ENCODE measurements at places on chromosomes 4 and X.

GRCh38 chr4:81467672-81467964 lies 4.1 kb downstream of the RASGEF1B start:
- peaks cover 2% of the 10 kb centered on the region for H3K36me3 ChIP-seq
- peaks cover 62% of the 10 kb centered on the region for H3K4me1 ChIP-seq
- DNase-seq: no peak
- no peaks in the 10 kb centered on the region for H3K27me3 ChIP-seq

DNA sequence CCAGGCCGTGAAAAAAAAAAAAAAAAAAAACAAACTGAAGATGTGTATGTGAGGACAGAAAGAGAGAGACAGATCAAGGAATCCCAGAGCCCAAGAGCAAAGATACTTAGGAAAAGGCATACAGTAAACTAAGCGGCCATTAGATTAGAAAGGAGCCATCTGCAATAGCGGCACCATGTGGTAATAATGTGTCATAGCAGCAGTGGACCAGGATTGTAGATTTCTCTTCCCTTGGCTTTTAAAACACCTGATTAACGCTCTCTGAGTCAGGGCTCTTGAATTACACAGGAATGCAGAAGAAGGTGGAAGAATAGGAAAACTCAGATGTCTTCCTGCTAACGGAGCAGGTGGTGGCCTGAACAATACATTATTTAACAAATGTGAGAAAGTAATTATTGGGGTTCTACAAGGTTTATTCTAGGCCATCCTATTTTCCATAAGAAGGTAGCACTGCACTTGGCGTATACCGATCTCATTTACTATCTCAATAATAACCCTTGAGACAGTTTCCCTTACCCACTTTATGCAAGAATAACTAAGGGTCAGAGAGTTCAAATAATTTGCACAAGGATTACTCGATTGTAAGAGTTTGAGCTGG lies 182.7 kb downstream of the KCNIP4 start:
- peak; percentile 16 for DNase-seq
- no peaks in the 10 kb centered on the region for H3K36me3 ChIP-seq
- H3K4me1 ChIP-seq: peaks cover 4% of the 10 kb centered on the region
- no peak overlapping the region for H3K27ac ChIP-seq
- H3K27me3 ChIP-seq: no peaks in the 10 kb centered on the region

GRCh38 chr4:147933316-147933715 lies 201.4 kb downstream of the ARHGAP10 start:
- DNase-seq: no peak
- no peaks in the 10 kb centered on the region for H3K27me3 ChIP-seq
- H3K27ac ChIP-seq: no peak overlapping the region

DNA sequence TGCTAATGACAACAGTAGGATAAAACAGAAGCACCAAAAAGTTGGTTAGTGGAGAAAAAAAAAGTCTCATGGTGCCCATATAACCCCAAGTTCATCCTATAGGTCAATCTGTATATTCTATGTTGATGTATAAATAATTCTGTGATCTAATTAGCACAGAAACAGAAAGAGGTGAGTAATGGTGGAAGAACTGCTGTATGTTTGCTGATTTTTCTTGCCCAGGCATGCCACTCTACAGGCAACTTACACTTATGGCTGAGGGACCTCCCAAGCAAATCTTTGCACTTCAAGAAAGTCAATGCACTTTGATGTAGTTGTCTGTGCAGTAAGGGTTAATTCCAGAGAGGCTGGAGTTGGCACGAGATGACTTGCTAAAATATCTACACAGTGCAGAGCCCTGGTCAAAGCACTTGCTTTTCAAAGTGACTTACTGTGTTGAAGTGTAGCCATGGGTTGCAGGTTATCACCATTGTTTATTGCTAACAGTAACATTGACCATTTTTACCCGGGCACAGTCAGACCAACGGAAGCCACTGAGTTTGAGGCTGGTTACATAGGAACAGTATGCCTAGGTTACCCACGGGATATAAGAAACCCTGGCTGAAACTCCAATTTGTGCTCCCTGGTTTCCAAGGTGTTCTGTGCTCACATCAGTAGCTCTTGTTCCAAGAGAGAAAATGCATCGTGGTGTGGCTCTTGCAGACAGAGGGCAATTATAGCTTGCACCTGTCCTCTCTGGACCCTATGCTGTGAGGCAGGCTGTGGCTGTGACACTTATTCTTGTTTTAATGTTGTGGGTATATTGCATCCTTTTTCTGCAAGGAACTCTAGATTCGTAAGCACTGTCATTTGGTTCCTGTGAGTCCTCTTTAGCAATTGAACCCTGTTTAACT lies 141.3 kb upstream of the FTHL17 start:
- DNase-seq: no peak
- no peaks in the 10 kb centered on the region for H3K27me3 ChIP-seq
- no peak overlapping the region for H3K4me3 ChIP-seq
- H3K4me1 ChIP-seq: peaks cover 2% of the 10 kb centered on the region

DNA sequence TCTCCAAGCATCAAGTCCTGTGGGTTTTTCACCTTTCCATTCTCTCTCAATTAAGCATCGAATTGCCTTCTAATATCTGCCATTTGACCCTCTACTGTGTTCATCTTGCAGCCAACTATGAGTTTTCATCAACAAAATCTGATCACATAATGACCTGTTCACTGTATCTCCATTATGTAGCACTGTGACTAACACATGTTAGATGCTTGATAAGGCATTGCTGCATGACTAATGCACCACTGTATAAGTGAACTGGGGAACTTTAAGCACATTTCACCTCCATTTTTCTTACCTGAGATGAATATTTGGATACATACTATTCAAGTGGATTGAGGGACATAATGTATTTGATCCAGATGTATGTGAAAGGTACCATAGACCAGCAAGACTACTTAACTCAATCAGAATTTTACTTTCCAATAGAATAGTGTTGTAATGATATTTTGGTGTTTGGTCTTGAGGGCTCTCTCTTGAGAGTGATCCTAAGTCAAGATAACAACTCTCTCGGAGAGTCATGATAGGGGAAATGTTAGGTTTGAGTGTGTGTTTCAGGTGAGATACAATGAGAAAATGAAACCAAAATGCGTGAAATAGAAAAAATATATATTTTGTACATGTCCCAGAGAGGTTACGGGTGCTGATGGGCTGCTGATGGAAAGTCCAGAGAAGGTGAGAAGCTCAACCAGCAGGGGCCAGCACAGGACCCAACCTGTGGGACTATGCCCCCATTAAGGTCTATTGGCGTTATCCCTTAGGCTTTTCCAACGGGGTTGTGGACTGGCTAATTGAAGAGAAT lies 60.2 kb upstream of the HS3ST1 start:
- H3K27ac ChIP-seq: no peak overlapping the region
- H3K27me3 ChIP-seq: no peaks in the 10 kb centered on the region
- H3K36me3 ChIP-seq: no peaks in the 10 kb centered on the region
- no peak for DNase-seq

- peaks cover 11% of the 10 kb centered on the region for H3K4me1 ChIP-seq
- peaks cover 47% of the 10 kb centered on the region for H3K27me3 ChIP-seq
- H3K4me3 ChIP-seq: peak within 1 kb of the TSS; percentile 80
- no peak within 1 kb of the TSS for H3K27ac ChIP-seq
- peak; percentile 44 for DNase-seq
Observed at GRCh38 chr4:127632420-127633403, at the start of gene INTU. Gene INTU (plus strand): TSS chr4:127632957. CDS start chr4:127633035, 78 bp downstream.

- no peaks in the 10 kb centered on the region for H3K4me1 ChIP-seq
- no peak overlapping the region for H3K4me3 ChIP-seq
- no peak for DNase-seq
- no peaks in the 10 kb centered on the region for H3K36me3 ChIP-seq
- no peaks in the 10 kb centered on the region for H3K27me3 ChIP-seq
- H3K27ac ChIP-seq: no peak overlapping the region
Observed at GRCh38 chr4:10281996-10282395, 165.4 kb upstream of the WDR1 start.

GRCh38 chrX:97224148-97224547 lies 340.4 kb downstream of the RPA4 start:
- H3K4me1 ChIP-seq: no peaks in the 10 kb centered on the region
- H3K27ac ChIP-seq: no peak overlapping the region
- no peak overlapping the region for H3K4me3 ChIP-seq
- H3K36me3 ChIP-seq: no peaks in the 10 kb centered on the region
- no peak for DNase-seq
- H3K27me3 ChIP-seq: no peaks in the 10 kb centered on the region

DNA sequence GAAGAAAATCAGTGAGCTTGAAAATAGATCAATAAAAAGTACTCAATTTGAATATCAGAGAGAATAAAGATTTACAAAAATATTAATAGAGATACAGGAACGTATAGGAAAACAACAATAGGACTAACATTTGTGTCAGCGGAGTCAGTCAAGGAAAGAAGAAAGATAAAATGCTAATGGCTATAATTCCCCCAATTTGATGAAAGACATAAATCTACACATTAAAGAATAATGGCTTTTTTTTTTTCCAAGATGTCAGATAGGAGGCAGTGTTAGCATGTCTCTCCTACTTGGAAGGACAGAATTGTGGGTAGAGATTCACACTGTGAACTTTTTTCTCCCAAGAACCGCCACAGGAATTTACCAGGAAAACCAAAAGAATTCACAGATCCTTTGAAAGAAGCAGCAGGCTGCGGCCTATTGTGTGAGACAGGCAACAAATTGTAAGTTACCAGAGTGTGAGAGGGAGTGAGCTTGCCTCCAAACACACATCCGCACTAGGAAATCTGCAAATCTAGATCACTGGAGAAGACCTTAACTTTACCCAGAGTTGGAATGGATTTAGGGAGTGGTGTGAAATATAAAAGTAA lies 249.9 kb downstream of the PRDM5 start:
- peaks cover 3% of the 10 kb centered on the region for H3K36me3 ChIP-seq
- DNase-seq: no peak
- H3K4me3 ChIP-seq: no peak overlapping the region
- H3K4me1 ChIP-seq: no peaks in the 10 kb centered on the region

GRCh38 chrX:43592597-43592996 lies 63.5 kb upstream of the MAOA start:
- DNase-seq: no peak
- H3K4me3 ChIP-seq: no peak overlapping the region
- peaks cover 4% of the 10 kb centered on the region for H3K4me1 ChIP-seq

- no peaks in the 10 kb centered on the region for H3K4me1 ChIP-seq
- H3K27me3 ChIP-seq: no peaks in the 10 kb centered on the region
- H3K36me3 ChIP-seq: no peaks in the 10 kb centered on the region
- H3K4me3 ChIP-seq: no peak overlapping the region
Observed at GRCh38 chr4:62914758-62915157, 1494.5 kb downstream of the TECRL start.

DNA sequence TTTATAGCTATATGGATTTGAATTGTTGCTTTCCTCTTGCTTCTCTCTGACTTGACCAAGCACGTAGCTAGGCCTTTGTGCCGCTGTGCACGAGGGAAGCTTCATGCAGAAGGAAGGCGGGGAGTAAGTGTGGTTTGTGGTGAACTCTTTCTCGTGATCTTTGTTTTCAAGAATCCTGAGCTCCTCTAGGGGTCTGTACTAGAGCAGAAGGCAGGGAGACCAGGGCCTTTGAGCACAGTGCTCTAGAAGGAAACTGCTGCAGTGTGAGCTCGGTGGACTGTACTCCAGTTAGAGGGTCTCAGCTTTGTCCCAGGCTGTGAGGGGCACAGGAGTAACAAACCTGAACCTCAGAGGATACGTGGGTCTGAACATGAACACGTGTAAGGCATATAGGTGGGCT lies 49.0 kb downstream of the AGA start:
- H3K4me1 ChIP-seq: peaks cover 17% of the 10 kb centered on the region
- H3K36me3 ChIP-seq: no peaks in the 10 kb centered on the region
- H3K4me3 ChIP-seq: no peak overlapping the region
- H3K27ac ChIP-seq: no peak overlapping the region
- H3K27me3 ChIP-seq: no peaks in the 10 kb centered on the region

- H3K27me3 ChIP-seq: no peaks in the 10 kb centered on the region
- no peak overlapping the region for H3K4me3 ChIP-seq
- H3K4me1 ChIP-seq: peaks cover 14% of the 10 kb centered on the region
- no peak for DNase-seq
Observed at GRCh38 chrX:112822892-112823291, 17.7 kb downstream of the AMOT start.

- DNase-seq: peak; percentile 47
- H3K36me3 ChIP-seq: peaks cover 9% of the 10 kb centered on the region
- H3K27ac ChIP-seq: peak overlapping the region; percentile 93
Observed at GRCh38 chrX:103254171-103254824, 657 bp downstream of the TCEAL8 start.

DNA sequence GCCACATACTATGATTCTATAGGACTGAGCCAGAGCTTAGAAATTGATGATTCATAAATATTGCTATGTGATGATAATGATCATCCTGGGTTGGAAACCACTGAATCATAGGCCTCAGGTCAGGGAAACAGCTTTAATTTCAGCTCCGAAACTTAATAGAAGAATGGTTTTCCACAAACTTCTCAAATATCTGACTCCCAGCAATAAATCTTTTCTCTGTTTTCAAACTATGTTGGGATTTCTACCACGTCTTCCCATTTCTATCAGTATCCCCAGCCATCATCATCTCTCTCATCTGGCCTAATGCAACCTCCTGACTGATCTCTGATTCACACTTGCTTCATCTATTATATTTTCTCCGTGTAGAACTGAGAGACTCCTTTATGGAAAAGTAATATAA lies 521.8 kb upstream of the AGA start:
- no peak for DNase-seq
- no peak overlapping the region for H3K4me3 ChIP-seq
- H3K4me1 ChIP-seq: no peaks in the 10 kb centered on the region
- H3K27me3 ChIP-seq: no peaks in the 10 kb centered on the region
- H3K36me3 ChIP-seq: no peaks in the 10 kb centered on the region

DNA sequence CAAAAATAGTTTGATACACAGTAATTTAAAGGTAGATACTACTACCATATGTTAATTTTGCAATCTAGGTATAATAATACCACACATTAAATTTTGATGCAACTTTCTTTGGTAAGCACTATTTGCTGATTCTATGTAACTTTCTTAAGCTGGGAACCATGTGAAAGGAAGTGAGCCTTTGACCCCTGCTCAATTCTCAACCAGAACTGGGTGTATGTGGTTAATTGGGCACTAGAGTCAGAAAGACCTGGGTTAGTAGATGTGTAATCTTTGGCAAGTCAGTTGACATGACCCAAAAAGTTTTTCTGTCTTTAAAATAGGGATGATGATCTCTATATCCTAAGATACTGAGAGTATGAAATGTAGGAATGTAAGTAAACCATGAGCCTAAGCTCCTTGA lies 22.4 kb downstream of the TLR2 start:
- no peak overlapping the region for H3K4me3 ChIP-seq
- H3K36me3 ChIP-seq: no peaks in the 10 kb centered on the region
- H3K4me1 ChIP-seq: peaks cover 10% of the 10 kb centered on the region

GRCh38 chrX:114221445-114221844 lies 362.4 kb upstream of the HTR2C start:
- no peaks in the 10 kb centered on the region for H3K27me3 ChIP-seq
- no peaks in the 10 kb centered on the region for H3K4me1 ChIP-seq
- H3K36me3 ChIP-seq: no peaks in the 10 kb centered on the region
- H3K4me3 ChIP-seq: no peak overlapping the region
- H3K27ac ChIP-seq: no peak overlapping the region
- no peak for DNase-seq

- no peak overlapping the region for H3K4me3 ChIP-seq
- H3K27me3 ChIP-seq: no peaks in the 10 kb centered on the region
- no peak for DNase-seq
- H3K27ac ChIP-seq: no peak overlapping the region
- H3K36me3 ChIP-seq: no peaks in the 10 kb centered on the region
- H3K4me1 ChIP-seq: no peaks in the 10 kb centered on the region
Observed at GRCh38 chr4:169921732-169922131, 104.5 kb downstream of the MFAP3L start.

All from activated naive CD8-positive, alpha-beta T cell treated with anti-CD3 and anti-CD28 coated beads, Interleukin-2, amount 50 U/mL, for 24 hours (primary cell).